Activated CD4-positive, alpha-beta T cell treated with anti-CD3 and anti-CD28 coated beads, Interleukin-2, Interleukin-6, amounts not matched to agents 100 ng/mL and 50 ng/mL, durations not matched to agents 16 hours and 8 hours (primary cell): ENCODE measurements at places on chromosomes 3 and 15.

DNA sequence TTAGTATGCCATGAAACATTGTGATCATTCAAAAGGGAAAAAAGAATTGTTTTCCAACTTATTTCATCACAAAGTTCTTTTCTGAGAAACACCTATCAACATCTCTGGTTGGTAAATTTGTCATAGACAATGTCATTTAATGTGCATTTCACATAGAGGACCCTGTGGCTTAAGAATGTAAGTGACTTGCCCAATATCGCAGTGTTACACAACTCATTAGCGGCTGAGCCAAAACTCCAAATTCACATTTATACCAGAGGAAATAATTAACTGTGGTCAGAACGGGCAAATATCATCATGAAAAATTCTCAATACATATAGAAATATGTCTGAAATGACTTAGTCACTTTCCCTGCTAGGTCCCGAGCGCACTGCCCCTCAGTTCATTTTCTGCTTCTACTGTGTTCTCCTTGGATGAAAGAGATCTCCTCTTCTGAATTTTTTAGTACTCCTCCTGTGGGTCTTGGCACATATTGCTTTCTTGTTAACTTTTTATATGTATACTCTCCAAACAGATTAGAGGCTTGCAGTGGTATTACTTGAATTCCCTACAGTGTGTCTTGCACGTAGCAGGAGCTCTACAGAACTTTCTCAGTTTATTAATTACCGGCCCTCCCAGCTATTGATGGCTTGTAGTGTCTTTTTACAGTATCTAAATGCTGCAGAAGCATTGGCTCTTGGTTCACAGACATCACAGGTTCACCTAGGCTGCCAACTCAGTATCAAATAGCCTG is 33.1 kb downstream of the PTX3 start:
- no peak for DNase-seq

DNA sequence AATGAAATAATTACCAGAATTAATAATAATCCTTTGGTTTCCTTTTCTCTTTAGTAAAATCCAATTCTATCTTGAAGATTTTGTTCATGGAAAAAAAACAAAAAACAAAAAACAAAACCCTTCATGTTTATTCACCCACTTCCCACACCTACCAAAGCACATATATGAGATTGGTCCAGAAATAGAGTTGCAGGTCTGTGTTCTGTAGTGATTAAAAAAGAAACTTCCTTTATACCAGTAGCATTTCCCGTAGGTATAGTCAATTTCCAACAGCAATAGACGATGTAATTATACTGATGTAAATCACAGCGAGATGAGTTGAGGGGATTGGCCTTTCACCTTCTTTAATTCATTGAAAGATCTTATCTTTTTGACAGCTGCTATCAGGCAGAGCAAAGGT is 194.6 kb downstream of the SOX2 start:
- no peak for DNase-seq

DNA sequence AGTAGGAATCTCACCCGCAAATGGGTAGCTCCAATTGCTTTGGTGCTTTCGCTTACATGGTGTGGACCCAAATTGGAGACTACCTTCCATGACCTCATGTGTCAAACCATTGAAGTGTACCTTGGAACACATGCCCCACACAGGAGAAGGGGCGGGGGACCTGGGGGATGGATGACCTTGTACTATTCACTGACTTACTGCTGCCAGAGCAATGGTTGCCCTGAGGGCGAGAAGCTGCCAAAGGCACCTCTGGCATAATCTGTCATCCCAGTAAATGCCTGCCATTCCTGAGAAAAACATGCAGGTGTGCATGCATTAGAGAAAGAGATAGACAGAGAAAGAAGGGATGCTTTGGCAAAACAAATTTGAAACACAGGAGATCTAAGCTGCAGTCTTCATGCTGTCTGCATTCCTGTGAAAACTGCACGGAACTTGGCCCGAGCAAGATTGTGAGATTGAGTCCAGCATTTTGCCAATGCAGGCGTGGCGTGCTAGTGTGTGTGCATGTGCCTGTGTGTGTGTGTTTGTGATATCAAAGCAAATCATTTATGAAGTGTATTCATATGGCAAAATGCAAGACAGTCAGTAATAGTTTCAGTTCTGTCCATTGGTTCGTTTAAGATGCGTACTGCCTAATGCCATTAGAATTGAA is 219.5 kb upstream of the MDFIC2 start:
- no peak for DNase-seq

- no peak for DNase-seq
Measured at GRCh38 chr3:16151109-16151508, 23.4 kb upstream of the GALNT15 start.

DNA sequence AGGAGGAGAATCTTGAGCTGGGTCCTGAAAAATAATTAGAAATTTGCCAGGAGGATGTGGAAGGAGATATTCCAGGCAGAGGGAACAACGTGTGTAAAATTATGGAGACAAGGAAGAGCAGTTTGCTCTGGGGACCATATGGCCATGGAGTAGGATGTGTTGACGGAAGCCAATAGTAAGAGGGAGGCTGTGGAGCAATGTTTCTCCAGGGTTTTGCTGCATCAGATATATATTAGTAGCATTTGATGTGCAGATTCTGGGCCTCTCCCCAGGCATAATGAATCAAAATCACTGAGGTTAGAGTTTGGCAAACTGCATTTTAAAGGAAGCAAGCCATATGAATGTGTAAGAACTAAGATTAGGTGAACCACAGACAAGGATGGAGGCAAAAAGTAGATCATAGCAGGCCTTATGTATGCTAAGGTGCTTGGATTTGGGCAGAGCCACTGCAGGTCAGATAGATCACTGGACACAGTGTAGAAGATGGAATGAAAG is 192.9 kb upstream of the IL12A start:
- DNase-seq, result no peak

DNA sequence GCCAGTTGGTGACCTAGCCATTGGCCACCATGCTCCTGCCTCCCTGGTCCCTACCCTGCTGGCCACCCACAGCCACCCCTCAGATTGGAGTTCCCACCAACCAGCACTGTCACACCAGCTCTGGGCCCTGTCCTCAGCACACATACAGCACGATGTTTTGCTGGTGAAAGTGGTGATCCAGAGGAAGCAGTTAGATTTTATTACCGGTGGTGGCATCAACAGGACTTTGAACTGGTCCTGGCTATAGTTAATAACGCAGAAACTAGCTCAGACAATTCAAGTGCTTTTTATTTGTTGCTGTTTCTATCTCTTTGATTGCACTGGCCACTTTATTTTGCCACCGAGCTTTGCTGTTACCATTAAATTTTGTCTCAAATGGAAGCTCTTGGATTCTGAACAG is 16.4 kb upstream of the KLHL24 start:
- DNase-seq, result no peak

DNA sequence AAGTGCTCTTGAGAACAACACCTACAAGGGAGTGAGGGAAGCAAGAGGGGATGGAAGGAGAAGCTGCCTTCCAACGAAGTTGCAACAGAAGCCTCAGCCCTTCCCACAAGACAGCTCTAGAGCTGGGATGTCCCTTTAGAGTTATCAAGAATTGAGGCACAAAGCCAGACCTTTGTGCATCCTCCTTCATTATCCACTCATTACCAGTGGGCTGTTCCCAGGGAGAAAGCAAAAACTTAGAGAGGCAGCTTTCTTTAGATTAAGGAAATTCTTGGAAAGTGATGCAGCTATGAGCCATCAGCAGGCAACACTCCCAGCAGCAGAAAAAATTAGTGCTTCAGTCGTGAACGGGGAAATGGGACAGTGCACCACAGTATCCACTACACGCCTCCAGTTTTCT is 10.6 kb upstream of the CD96 start:
- no peak for DNase-seq

- no peak for DNase-seq
Measured at GRCh38 chr3:159532577-159532976, 456.1 kb upstream of the IL12A start.

- no peak for DNase-seq
Measured at GRCh38 chr15:57082054-57082728, 163.7 kb downstream of the TCF12 start.

- peak; percentile 84 for DNase-seq
Measured at GRCh38 chr3:4850211-4850927, 128.9 kb upstream of the BHLHE40 start.

- no peak for DNase-seq
Measured at GRCh38 chr15:52794665-52795463, 4.7 kb upstream of the ONECUT1 start.

GRCh38 chr3:186251948-186252619 is 110.0 kb downstream of the DGKG start:
- no peak for DNase-seq
